Heart left ventricle (tissue), 16 donors: ENCODE measurements at places on chromosomes 7 and 10.

DNA sequence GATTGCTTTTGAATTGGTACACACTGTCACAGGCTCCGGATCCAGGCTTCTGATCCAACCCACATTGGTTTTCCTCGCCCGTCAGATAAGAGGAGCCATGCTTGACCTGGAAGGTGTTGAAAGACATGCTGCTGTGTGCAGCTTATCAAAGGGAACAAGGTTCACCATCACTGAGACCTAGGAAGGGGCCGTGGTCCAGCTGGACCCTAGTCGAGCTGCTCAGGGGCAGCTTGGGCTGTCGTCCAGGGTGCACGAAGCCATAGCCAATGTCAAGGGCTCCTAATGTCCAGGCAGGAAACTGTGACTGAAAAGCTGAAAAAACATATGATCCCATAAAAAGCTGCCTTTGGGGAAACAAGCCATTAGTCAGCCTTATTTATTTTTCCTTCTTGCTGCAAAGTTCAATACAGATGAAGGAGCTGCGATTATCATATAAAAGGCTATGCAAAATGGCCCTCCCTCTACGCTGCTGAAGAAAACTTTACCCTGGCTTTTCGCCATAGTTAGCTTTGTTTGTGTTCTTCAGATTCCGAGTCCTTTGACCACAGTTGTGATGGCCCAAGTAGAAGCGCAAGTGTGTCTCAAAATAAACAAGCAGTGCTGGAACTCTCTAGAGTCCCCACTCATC lies 118.0 kb downstream of the CREB5 start:
- DNase-seq = peak; percentile 52

DNA sequence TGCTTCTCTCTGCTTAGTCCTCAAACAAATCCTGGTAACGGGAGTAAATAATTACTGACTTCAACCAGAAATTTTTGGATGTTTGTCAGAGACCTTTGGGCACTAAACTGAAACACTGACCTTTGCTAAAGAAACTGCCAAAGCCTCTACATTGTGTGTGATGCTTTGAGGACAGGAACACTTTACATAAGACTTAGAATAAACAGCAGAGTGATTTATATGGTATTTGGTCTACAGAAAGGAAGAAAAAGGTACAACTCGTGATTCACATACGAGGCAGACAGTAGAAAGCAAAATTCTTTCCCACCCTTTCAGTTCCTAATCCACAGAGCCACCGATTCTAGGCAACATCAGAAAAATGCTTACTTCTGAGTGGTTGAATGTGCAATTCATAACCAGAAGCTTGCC lies 59.8 kb downstream of the SLC16A12 start:
- no peak for DNase-seq

GRCh38 chr10:48901319-48901718 lies 38.3 kb downstream of the LRRC18 start:
- DNase-seq = no peak

- DNase-seq = no peak
Measured at GRCh38 chr10:2556883-2557282, 510.5 kb upstream of the PFKP start.

- no peak for DNase-seq
Measured at GRCh38 chr10:94075506-94075905, 81.8 kb downstream of the PLCE1 start.
